Natural killer cell (primary cell): ENCODE measurements at places on chromosomes 2 and 18. TPM values are rescaled to one million over a fixed set of nuclear protein-coding genes. Genes with fewer than 3 reads are reported as not detected.
A peak's percentile ranks its signal among the peaks of the same experiment; 100 is the strongest.

PAIP2B gene
- 3.4 TPM for total RNA-seq

PDE11A gene
- total RNA-seq: not detected

RBKS gene
- total RNA-seq: 11.5 TPM

SH3BP4 gene
- total RNA-seq: 0.39 TPM

CD8B gene
- total RNA-seq: 6.0 TPM

GALNT3 gene
- 52.7 TPM for total RNA-seq

DNA sequence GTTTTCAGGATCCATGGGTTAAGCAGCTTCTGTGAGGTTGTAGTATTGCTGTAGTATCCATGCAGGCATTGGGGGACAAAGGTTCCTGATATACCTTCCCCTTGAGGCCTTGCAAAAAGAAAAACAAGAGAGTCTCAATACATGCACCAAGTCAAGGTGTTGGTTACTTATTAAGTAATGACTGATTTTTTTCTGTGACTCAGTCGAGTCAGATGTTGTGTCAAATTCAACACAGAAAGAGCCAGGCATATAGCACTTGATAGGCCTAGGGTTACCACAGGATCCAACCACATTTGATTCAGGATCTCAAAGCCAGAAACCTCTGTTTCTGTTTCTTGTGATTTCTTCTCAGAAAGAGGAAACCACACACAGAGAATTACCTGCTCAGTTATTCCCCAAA lies 24.9 kb upstream of the CD8A start:
- H3K36me3 ChIP-seq: no peaks in the 10 kb centered on the region
- H3K27ac ChIP-seq: no peak overlapping the region
- H3K4me1 ChIP-seq: no peaks in the 10 kb centered on the region
- no peaks in the 10 kb centered on the region for H3K27me3 ChIP-seq
- no peak overlapping the region for H3K4me3 ChIP-seq

- no peaks in the 10 kb centered on the region for H3K4me1 ChIP-seq
- no peak for DNase-seq
- H3K27ac ChIP-seq: no peak overlapping the region
These were observed 25.7 kb downstream of the SGPP2 start for GRCh38 chr2:222450021-222450420.

- peaks cover 30% of the 10 kb centered on the region for H3K4me1 ChIP-seq
- H3K4me3 ChIP-seq: no peak overlapping the region
- no peak for DNase-seq
- H3K27me3 ChIP-seq: no peaks in the 10 kb centered on the region
- no peaks in the 10 kb centered on the region for H3K36me3 ChIP-seq
These were observed 19.8 kb downstream of the TET3 start for GRCh38 chr2:74004212-74005182.

GRCh38 chr2:28378679-28379584 lies 13.7 kb upstream of the FOSL2 start:
- no peak overlapping the region for H3K4me3 ChIP-seq
- no peaks in the 10 kb centered on the region for H3K36me3 ChIP-seq
- no peaks in the 10 kb centered on the region for H3K27me3 ChIP-seq
- no peak for DNase-seq
- peak overlapping the region; percentile 70 for H3K27ac ChIP-seq

- H3K27me3 ChIP-seq: no peaks in the 10 kb centered on the region
- no peaks in the 10 kb centered on the region for H3K4me1 ChIP-seq
- DNase-seq: no peak
- H3K27ac ChIP-seq: no peak overlapping the region
These were observed 1300.5 kb upstream of the DDX18 start for GRCh38 chr2:116513991-116514390.

DNA sequence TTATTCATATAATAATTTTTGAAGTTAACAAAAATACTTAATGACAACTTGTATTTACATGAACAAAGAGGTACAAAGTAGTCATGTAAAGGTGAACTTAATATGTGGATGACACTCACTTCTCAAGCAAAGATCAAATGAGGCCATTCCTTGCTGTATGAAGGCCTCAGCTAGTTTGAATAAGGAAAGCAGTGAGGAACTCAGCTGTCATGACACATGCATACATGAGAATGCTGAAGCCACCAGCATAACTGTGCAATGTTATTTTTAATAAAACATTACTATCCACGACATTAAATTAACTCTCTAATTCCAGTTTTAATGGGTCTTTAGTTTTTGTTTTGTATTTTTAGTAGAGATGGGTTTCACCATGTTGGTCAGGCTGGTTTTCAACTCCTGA lies 102.9 kb downstream of the CDH2 start:
- no peak overlapping the region for H3K4me3 ChIP-seq
- no peak overlapping the region for H3K27ac ChIP-seq
- no peaks in the 10 kb centered on the region for H3K27me3 ChIP-seq
- DNase-seq: no peak

DNA sequence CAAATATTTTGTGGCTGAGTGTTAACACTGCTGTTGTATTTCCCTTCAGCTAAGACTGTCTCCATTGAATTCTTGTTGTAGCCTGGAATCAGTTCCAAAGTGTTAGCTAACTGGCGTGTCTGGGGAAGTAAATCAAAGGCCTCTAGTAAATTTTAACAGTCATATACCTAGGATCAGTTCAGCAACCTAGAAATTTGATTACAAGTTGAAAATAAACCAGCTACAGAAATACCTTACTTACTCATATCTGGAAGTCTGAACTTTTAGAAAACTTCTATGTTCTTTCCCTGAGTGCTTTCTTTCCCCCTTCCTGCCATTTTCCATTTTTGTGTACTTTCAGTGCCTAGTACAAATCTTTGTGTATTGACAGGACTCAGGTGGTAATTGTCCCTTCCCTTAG lies 396.7 kb upstream of the DCC start:
- no peaks in the 10 kb centered on the region for H3K27me3 ChIP-seq
- H3K27ac ChIP-seq: no peak overlapping the region
- DNase-seq: no peak
- H3K36me3 ChIP-seq: no peaks in the 10 kb centered on the region
- no peaks in the 10 kb centered on the region for H3K4me1 ChIP-seq
- no peak overlapping the region for H3K4me3 ChIP-seq

DNA sequence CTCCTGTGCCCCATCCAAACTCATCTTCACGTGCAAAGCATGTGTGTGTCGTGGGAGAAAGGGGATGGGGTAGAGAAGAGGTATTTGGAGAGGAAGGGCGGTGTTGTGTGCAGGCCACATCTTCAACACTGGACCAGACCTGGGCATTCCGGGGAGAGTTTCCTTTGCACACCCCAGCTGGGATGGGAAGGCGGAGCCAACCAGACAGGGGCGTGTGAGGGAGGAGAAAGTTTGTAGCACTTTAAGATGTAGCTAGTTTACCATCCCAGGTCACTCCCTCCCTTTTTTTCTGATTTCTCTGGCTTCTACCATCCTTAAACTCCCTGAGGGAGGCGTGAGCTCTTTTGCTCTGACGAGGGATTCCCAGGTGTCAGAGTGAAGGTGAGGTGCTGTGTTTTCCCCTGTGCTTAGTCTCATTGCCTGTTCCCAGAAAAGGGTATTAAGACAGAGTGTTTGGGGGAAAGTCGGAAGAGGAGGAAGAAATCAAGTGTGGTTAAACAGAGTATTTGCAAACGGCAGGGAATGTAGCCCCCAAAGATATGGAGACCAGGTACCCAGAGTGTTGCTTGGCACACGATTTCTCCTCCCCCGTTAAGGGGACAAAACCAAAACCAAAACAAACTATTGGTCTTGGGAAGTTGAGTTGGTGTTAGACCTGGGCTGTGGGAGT lies 1.6 kb downstream of the SETBP1 start:
- H3K4me3 ChIP-seq: peak overlapping the region; percentile 1
- H3K27ac ChIP-seq: peak overlapping the region; percentile 0
- no peak for DNase-seq
- H3K4me1 ChIP-seq: peaks cover 19% of the 10 kb centered on the region

DNA sequence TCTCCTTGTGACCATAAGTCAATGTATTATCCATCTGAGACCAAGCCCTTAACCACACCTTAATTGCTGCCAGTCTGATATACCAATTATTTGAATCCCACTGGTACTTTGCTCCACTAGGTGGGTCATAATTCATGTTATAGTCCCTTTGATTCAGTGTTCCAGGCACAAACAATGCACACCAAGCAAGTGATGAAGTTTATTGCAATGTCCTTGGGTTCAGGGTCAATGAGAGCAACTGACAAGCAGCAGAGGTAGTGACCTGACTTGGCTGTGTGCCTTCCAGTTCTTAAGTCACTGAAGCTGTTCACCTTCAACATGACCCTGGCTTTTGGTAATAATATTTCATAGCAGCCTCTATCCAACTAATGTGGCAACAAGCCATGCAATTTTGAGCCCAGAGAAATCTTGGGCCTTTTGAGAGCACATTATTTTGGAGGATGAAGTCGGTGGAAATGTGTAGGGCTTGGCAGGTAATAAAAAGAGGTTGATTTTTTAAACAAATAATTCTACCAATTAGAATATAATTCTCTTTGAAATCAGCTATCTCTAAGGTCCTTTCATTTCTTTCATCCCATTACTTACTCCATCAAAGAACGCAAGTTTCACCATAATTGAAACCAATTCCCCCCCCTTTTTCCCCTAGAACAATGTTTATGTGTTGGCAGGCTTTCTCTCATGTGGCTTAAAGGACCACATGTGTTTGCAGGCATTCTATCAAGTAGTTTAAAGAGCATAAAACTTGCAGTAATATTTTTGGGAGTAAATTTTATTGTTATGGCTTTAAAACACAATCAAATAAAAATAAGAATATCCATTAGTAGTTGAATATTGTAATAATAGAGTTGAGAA lies 3.1 kb upstream of the CPO start:
- no peak for DNase-seq
- H3K36me3 ChIP-seq: no peaks in the 10 kb centered on the region
- H3K4me3 ChIP-seq: no peak overlapping the region
- no peaks in the 10 kb centered on the region for H3K27me3 ChIP-seq
- H3K27ac ChIP-seq: no peak overlapping the region

GRCh38 chr18:72013427-72013850 lies 530.7 kb downstream of the CBLN2 start:
- H3K27me3 ChIP-seq: no peaks in the 10 kb centered on the region
- no peak for DNase-seq
- H3K4me1 ChIP-seq: no peaks in the 10 kb centered on the region

GRCh38 chr2:27984153-27984552 lies 93.6 kb downstream of the BABAM2 start:
- DNase-seq: no peak
- no peaks in the 10 kb centered on the region for H3K4me1 ChIP-seq
- no peaks in the 10 kb centered on the region for H3K36me3 ChIP-seq
- no peaks in the 10 kb centered on the region for H3K27me3 ChIP-seq

DNA sequence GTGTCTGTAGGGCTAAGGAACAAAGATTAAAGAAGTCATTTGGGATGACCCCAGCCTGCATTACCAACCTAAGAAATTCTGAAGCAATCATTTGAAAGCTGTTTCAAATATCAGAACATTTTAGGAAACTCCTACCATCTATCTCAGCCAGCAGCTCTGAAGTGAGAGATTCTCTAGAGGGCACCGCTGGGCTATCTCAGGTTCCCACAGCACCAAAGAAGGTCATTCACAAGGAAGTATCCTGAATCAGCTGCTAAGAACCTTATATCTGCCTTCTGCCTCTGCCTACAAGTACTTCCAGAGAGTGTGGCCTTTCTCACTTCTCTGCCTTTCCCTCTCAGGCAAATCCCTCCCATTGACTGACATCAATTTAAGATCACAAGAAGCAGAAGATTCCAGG lies 13.4 kb upstream of the EVA1A start:
- no peak overlapping the region for H3K4me3 ChIP-seq
- no peaks in the 10 kb centered on the region for H3K36me3 ChIP-seq
- no peak for DNase-seq
- no peaks in the 10 kb centered on the region for H3K4me1 ChIP-seq
- H3K27me3 ChIP-seq: peaks cover 5% of the 10 kb centered on the region
- H3K27ac ChIP-seq: no peak overlapping the region

DNA sequence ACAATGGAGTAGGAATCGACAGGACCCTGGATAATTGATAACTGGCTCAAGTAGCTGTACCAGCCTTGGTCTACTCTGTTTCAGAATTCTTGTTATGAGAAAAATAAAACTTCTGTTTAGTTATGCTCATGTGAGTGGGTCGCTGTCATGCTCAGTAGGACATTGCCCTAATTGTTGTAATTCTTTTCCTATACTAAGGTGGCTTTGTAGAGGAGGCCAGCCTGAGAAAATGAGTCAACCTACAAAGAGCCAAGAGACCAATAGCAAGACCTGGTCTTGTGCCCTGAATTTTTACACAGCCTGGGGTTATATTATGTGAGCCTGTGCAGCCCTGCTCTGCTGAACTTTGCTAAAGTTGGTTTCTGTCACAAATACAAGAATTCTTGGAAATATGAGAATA lies 238.4 kb downstream of the MEIS1 start:
- H3K27ac ChIP-seq: no peak overlapping the region
- H3K4me1 ChIP-seq: no peaks in the 10 kb centered on the region
- H3K4me3 ChIP-seq: no peak overlapping the region
- H3K36me3 ChIP-seq: no peaks in the 10 kb centered on the region
- DNase-seq: no peak

- H3K27me3 ChIP-seq: no peaks in the 10 kb centered on the region
- no peaks in the 10 kb centered on the region for H3K4me1 ChIP-seq
- DNase-seq: no peak
- H3K4me3 ChIP-seq: no peak overlapping the region
- H3K27ac ChIP-seq: no peak overlapping the region
These were observed 42.1 kb upstream of the GCFC2 start for GRCh38 chr2:75752828-75753227.
